DMS153 (cell line): ENCODE measurements at places on chromosomes 11 and 22.

- DNase-seq: no peak
These were observed 635 bp upstream of the LDHA start for GRCh38 chr11:18393581-18394274.

GRCh38 chr11:61532134-61533038 lies 23.8 kb downstream of the LRRC10B start:
- DNase-seq: no peak

DNA sequence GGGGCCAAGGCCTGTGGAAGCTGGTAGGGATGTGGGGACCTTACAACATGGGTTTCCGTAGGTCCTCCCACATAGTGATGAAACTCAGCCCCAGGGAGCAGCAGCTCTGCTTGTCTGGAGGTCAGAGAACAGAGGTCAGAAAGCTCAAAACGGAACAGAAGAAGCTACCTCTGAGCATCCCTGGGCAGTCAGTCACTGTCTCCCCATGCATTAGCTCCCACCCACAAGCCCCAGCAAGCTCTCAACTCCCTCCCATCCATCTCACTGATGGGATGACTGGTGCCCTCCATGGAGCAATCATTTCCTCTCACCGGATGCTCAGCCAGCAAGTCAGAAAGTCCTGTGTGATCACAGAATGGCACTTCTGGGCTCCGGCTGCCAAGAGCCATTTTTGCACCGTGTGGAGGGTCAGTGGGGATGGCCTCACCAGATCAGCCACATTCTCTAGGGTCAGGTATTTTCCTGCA lies 1.9 kb downstream of the TPP1 start:
- DNase-seq: no peak

GRCh38 chr22:43999378-43999777 lies 24.7 kb upstream of the PARVB start:
- no peak for DNase-seq

- no peak for DNase-seq
These were observed 5.4 kb downstream of the TMEM123 start for GRCh38 chr11:102447193-102447592.

DNA sequence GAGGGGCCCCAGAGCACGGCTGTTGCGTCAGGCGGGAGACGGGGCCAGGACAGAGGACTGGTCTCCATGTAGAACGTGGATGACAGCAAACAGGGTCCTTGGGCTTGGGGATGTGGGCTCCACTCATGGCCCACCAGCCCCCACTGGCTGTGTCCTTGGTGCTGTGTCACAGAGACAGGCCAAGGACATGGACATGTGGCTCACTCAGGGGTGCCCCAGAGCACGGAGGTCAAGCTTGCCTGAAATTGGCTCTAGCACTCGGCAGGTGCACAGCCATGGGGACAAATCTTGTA lies 14.4 kb downstream of the FADS2 start:
- DNase-seq: no peak
